ENCODE measurements at places on chromosomes 6 and 20.

DNA sequence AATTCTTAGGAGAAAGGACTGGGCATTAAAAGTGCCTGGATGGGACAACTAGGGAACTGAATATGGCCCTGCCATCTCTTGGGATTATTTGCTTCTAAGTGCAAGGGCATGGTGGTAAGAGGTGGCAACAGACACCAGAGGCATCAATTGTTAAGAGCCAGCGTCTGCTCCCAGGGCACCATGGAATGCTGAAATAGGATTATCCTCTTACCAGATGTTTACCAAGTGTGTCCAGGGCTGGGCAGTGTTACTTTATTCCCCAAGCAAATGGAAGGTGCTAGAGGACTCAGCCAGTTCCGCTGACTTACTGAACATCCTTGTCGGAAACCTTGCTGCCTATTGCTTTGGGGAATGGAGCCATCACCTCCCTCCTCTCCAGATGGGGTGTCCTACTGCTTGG, 273.6 kb upstream of the SUPT3H start:
- no peak for DNase-seq

GRCh38 chr6:4412488-4412887, 277.1 kb upstream of the ECI2 start:
- DNase-seq = no peak

DNA sequence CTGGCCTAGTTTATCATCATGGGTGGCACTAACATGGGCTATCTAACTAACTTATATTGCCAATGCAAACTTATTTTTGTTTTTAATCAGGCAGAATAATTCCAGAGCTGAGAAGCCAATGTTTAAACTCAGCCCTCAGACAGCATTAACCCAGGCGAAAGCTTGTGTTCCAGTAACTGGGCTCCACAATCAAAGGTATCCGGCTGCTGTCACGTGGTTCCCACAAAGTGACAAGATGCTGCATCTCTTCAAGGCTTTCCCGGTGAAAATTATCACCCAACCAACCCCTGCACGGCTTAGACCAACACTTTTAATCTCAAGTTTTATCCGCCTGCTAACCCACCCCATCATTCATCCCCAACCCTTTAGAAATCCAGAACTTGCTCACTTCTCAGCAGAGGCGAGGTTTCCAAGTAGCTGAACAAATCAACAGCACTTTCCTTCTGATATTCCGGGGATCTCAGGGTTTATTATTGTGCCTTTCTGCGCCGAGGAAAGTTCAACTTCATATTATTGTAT, 885 bp downstream of the MTCL3 start:
- no peak for DNase-seq

GRCh38 chr6:38035478-38035877, 216.0 kb downstream of the ZFAND3 start:
- DNase-seq = no peak

DNA sequence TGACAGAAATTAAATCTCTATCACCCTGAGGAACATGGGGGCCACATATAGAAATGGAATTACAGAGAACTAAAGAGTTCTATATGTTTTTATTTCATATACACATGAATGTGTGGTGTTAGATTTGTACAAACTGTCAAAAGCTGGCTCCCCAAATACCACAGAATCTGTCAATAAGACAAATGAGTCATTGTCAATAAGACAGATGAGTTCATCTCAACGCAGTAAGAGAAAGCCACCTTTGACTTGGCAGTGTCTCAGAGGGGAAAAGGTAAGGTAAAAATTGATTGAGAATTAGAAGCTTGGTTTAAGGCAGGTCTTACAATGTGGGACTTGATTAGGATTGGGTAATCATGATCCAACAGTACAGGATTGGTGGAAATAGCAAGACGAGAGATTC, 124.2 kb upstream of the GPR6 start:
- DNase-seq = no peak

DNA sequence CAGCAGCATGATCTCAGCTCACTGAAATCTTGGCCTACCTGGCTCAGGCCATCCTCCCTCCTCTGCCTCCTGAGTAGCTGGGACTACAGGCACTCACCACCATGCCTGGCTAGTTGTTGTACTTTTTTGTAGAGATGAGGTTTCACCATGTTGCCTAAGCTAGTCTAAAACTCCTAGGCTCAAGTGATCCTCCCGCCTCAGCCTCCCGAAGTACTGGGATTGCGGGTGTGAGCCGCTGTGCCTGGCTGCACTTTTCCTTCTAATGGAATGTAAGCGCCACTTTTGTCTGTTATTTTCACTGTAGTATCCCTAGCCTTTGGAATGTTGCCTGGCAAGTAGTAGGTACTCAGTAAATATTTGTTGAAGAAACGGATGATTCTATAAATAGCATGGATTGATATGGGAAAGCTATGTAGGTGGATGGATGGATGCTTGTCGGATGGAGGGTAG, 10.4 kb upstream of the TRIB3 start:
- no peak for DNase-seq

DNA sequence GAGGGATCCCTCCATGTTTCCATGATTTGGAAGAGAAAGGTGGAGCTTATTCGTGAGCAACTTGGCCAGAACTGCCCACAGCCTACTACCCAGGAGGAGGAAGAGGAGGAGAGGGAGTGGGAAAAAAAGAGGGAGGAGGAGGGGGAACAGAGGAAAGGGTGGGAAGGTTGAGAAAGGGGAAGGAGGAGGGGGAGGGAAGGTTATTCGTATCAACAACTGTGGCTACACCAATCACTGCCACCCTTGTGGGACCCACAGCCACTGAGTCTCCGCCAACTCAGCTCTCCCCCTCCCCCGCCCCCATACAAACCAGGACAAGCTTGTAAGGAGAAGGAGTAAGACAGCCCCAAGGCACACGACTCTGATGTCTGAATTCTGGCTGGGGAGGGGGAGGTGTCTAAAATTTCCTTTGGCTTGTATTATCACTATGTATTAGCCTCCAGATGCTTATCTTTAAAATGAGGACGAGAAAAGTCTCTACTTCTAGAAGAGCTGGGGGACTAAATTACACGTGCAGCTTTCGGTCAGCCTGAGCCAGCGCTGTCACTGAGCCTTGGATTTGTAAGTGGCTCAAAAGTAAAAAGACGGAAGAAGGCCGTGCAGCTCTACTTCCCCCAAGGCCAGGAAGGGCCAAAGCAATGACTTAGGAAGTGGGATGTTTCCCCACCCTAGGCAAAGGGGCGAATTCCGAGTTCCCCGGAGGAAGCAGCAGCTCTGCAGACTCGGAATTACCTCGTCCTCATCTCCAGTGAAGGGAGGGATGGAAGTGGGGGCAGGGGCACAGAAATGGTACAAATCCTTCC, 1.0 kb downstream of the FKBP1A start:
- DNase-seq = no peak

- DNase-seq = no peak
Observed at GRCh38 chr6:148761527-148762011, 14.7 kb downstream of the UST start.

DNA sequence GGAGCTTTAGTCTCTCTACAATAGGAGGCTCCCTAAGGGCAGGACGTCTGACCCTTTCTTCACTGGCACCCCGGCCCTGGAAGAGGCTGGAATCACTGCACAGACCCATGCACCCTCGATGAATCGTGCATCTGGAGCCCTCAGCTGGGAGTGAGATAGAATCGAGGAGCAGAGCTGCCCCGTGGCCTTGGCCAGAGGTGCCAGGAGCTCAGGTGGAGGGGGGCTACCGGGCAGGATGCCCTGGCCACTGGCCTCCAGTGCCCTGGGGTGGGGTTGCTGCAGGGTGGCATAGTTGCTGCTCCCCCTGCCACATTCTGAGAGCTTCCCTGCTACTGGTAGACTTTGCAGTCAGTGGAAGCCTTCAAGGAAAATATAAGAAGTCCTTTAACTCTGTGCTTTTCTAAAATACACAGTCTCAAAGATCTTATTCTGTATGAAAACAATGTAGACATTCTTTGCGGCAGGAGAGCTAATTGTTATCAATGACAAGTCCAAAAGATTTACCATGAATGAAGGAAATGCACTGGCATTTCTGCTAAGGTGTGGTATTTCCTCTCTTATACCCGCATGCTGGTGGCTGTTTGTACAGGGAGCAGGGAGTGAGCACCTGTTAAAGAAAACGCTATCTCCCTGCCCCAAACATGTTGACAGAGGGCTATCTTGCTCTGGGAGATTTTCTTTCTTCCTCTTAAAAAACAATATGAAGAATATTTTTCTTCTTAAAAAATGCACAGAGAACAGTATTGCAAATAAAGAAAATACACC, 122.8 kb downstream of the C6orf118 start:
- DNase-seq = no peak

- no peak for DNase-seq
Observed at GRCh38 chr20:1930165-1930564, 35.0 kb downstream of the SIRPA start.

DNA sequence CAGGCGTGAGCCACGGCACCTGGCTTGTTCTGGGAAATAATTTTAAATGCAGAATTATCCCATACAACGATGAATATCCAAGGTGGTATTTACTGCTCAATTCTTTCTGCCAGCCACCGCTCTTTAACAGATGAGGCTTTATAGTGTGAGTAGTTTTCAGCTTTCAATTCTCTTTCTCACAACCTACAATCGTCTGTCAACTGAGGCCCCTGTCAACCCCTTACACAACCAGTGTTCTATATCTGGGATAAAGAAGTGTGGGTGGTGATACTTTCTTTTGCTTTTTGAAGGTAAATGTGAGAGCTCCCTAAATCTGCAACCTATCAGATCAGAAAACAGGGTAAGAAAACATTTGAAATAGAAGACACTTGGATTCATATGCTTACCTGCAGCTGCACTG, 22.5 kb downstream of the STAU1 start:
- DNase-seq = no peak

DNA sequence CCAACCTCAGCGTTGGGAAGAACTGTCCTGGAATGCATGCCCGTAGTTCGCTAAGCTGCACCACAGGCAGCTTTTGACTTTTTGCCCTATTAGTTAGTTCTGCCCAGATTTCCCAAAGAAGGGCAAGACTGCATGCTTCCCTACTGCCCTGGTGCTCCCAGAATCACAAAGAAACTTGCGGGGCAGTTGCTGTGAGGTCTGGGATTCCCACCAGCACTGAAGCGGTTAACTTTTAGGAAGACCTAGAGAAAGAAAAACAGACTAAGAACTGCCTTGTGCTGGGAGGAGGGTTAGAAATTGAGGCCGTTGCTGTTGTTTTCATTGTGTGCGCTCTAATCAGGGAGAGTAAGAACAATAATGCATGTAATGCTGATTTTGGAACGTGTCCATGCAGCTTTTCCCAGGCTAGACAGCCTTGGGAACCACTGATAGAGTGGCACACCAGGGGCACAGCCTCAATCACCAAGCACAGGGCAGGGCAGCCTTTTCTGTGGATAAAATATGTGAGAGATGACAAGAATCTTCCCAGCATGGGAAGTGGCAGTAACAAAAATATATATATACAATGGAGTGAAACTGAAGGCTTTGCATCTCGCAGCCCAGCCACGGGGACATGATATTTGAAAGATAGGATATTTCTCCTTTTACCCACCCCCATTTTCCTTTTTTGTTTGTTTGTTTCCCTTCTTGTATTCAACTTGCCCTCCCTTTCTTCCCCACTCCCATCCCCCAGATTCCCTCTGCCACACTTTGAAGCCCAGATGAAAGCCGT, 137.7 kb upstream of the HEY2 start:
- no peak for DNase-seq

- DNase-seq = no peak
Observed at GRCh38 chr20:51631011-51631950, 88.8 kb upstream of the NFATC2 start.

DNA sequence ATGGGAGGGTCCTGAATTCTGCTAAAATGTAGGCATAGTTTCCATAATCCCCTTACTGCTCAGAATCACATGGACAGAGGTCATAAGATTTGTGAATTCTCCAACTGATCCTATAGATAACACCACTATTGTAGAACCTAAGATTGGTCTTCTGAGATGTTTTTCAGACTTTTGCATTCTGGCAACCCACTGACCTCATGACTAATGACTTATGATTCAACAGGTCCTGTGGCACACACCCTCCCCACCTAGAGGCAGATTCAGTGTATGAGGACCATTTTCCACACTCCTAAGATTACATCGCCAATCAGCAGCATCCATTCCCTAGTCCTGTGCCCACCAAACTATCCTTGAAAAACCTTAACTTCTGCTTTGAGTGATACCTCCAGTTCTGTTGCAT, 207.2 kb downstream of the BTBD9 start:
- DNase-seq = no peak

- DNase-seq = no peak
Observed at GRCh38 chr6:2881423-2881822, 21.7 kb downstream of the SERPINB9 start.

DNA sequence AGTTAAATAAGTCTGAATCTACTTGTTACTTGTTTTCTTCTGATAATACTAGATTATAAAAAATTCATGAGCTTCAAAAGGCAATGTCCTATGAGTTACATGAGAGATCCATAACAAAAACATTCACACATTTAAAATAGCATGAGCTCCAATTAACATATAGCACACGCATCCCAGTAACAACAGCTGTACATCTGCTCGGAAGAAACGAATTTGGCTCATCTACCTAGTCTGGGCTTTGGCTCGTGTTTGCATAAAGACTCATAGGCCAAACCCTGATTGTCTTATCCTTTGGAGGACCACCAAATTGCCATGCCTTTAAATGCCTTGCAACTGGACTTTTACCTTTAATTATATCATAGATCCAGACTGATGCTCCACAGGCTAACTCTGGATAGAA, 259.7 kb upstream of the CHD6 start:
- DNase-seq = no peak

DNA sequence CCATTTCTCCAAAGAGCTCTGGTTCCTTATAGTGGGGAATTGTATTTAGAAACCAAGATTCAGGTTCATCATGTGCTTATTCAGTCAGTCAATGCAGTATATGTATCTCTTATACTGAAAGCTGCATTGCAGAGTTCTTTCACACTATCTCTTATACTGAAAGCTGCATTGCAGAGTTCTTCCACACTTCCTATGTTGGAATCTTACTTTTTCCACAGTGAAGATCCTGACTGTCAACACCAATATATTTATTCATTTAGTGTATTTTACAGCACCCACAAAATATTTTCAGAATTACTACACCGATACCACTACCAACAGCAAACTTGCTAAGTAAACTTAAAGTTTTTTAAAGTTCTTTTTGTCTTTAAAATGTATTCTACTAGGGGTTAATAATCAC, 349.3 kb upstream of the MMS22L start:
- no peak for DNase-seq

All from NCI-H1417 treated with DMSO at 0.1 percent for 48 hours (cell line).